ENCODE measurements at places on chromosomes 4 and X. TPM values are rescaled to one million over a fixed set of nuclear protein-coding genes. Genes with fewer than 3 reads are reported as not detected.

Gene CSAG1
- not detected for total RNA-seq

Gene MAPK10
- total RNA-seq = under 0.01 TPM

Gene SPANXA2
- total RNA-seq = not detected

Gene EFHC2
- not detected for total RNA-seq

Gene CFAP299
- not detected for total RNA-seq

Gene PPEF1
- total RNA-seq = not detected

Gene SOD3
- under 0.01 TPM for total RNA-seq

Data from epithelial cell of umbilical artery (primary cell).